ENCODE measurements at places on chromosomes 5 and 9.
A peak's percentile ranks its signal among the peaks of the same experiment; 100 is the strongest.

GRCh38 chr5:142325725-142326479, 1.1 kb upstream of the SPRY4 start:
- peak overlapping the region; percentile 97 for H3K27ac ChIP-seq
- peaks cover 9% of the 10 kb centered on the region for H3K36me3 ChIP-seq
- peak overlapping the region; percentile 62 for H3K4me3 ChIP-seq
- peaks cover 4% of the 10 kb centered on the region for H3K27me3 ChIP-seq

DNA sequence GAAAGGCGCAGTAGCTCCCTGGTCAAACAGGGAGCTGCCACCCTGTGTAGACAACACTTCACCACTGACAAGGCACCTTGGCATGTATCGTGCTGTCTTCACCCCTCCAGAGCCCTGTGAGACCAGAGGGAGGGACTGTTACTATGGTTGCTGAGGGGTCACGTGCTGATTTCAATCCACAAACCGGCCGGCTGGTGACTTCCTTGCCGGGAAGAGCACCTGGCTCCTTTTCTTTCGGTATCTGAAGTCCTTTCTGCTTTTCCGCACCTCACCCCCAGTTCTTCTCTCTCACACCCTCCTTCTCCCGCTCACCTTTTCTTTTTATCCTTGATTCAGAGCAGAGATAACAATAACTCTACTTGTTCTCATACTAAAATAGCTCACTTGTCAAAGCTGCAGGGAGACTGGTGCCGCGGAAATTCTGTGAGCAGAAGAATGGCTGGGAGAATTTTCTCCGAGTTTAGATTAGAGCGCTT, 327.2 kb downstream of the ZSWIM6 start:
- peak overlapping the region; percentile 60 for H3K27ac ChIP-seq
- H3K4me3 ChIP-seq = no peak overlapping the region
- peak; percentile 80 for DNase-seq
- H3K4me1 ChIP-seq = no peaks in the 10 kb centered on the region
- H3K36me3 ChIP-seq = no peaks in the 10 kb centered on the region

DNA sequence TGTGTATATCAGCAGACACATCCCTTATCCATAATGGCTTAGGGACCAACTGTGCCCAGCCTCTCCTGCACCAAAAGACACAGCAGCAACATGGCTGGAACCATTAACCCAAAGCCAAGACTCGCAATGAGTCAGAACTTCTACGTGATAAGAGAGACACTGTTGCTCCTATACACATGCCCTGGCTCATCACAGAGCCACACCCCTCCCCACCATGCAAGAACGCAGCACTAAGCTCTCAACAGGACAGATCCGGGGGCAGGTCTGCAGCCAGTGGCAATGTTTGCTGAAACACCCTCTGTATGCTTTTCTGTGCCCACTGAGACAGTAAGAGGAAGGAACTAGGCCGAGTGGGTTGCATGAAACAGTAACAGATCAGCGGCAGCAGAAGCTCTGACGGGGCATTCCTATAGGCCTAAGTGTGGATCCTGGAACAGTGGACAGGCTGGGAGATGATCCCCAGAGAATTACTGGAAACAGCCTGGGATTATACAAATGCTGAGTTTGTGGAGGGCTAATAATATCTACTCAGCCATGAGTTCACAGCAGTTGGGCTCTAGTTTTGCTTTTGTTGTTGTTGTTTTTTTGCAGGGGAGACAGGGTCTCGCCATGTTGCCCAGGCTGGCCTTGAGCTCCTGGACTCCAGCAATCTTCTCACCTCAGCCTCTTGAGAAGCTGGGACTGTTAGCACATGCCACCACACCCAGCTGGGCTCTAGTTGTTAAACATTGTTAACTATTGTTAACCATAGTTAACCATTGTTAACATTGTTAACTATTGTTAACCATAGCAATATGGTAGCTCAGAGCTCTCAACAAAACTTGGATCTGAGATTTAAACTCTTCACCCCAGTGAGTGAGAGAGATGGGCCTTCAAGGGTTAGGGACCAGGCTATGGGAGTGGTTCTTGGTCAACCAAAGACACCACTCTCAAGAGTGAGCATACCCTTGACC, 41.0 kb downstream of the B4GALT1 start:
- no peak overlapping the region for H3K27ac ChIP-seq
- H3K4me1 ChIP-seq = no peaks in the 10 kb centered on the region
- H3K4me3 ChIP-seq = no peak overlapping the region
- peaks cover 4% of the 10 kb centered on the region for H3K36me3 ChIP-seq
- no peaks in the 10 kb centered on the region for H3K27me3 ChIP-seq

DNA sequence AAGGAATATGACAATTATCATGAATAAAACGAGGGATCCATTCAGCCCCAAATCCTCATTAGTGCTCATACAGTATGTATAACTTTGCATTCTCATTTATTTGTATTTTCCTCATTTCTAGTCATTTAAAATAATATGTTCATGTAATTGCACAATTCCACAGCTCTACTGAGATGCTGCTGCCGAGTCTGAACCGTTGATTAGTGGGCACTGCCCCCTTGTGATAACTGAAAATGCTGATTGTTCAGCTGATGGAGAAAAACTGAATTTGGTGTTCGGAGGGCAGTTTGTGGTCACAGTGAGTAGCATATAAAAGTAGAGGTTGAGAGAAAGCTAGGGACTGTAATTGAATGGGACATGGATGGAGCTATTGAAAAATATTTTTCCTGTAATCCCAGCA, 12.2 kb upstream of the GPR151 start:
- no peak overlapping the region for H3K4me3 ChIP-seq
- no peak overlapping the region for H3K27ac ChIP-seq
- DNase-seq = no peak
- no peaks in the 10 kb centered on the region for H3K4me1 ChIP-seq
